GM12878 (cell line): ENCODE measurements at places on chromosomes 2 and 18. TPM values are rescaled to one million over a fixed set of nuclear protein-coding genes. Genes with fewer than 3 reads are reported as not detected.

MAL gene
- polyA plus RNA-seq: 2.4 and 3.3 TPM in 2 replicates

DNA sequence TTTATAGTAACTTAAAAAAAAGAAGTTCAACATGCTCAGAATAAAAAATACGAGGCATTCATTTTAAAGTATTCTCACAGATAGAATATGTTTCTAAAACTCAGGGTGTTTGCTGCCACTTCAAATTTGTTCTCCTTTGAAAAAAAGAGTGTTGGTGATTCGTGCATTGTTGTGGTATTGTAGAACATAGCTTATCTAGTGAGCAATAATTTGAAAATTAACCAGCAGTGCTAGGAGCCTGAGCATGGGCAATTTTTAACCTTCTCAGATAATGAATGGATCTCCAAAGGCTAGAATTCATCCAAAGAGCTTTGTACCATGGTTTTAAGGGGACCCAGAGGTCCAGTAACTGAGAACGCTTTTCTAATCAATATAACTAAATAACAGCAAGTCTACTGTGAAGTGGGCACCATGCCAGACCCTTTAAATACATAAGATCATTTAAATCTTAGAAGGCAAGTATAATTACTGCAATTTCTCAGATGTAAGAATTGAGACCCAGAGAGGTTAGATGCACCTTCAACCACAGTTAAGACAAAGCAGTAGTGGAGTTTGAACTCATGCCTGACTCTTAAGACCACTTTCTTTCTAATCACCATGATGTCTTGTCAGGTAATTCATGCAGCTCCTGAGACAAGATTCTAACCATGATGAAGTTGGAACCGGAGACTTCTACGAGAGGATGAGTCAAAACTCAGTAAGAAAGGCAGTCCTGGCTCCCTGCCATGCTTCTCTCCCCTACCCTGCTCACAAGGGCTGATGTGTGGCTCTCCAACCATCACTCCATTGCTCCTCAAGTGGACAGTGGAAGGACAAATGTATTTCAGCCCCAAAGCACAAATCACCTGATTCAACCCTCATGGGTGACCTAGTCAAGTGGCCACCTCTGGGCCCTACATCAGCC is 3.4 kb downstream of the CYRIA start:
- no peaks in the 10 kb centered on the region; the same call in 1 of the 2 replicates for H3K27me3 ChIP-seq
- DNase-seq: no peak
- H3K4me3 ChIP-seq: no peak overlapping the region

TUBA4A gene
- polyA plus RNA-seq: 229 and 259 TPM in 2 replicates

DNA sequence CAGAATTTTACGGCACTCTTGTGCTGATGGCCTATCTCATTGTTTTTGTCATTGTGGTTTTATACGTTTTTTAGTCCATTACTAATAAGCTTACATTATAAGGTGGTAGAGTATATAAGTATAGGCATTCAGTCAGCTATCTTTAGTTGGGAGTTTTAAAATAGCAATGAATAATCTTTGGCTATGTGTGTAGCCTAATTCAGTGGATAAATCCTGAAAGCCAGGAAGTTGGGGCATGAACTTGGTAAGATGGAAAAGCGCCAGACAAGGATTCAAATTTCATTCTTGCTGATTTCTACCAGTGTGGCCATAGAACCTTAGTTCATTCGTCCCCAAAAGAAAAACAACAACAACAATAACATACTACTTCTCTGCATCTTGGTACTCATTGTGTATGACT is 31.2 kb downstream of the EPC2 start:
- DNase-seq: no peak
- no peak overlapping the region for H3K4me3 ChIP-seq
- no peaks in the 10 kb centered on the region for H3K36me3 ChIP-seq

- H3K36me3 ChIP-seq: no peaks in the 10 kb centered on the region
- H3K4me3 ChIP-seq: peak overlapping the region; percentile 41
- DNase-seq: no peak
- H3K27me3 ChIP-seq: no peaks in the 10 kb centered on the region
- H3K27ac ChIP-seq: no peak overlapping the region
- H3K4me1 ChIP-seq: no peaks in the 10 kb centered on the region
These were observed 21.2 kb upstream of the NAB1 start for GRCh38 chr2:190627448-190628412.

DNA sequence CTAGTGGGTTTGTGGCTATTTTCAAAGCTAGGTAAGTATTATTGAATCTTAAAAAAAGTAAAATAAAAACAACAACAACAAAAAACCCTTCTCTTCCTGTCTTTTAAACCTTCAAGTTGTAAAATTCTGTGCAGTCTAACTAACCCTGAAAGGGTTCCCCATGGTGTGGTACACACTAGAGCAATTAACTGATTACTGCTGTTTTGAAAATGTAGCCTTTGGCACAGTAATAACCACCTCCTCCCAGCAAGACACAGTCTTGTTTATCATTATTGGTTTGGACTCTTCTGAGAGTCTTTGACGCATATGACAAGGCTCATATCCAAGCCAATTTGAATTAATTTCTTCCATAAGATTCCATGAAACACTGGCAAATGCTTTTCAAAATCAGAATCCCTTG is 2184.6 kb upstream of the PIK3C3 start:
- H3K4me3 ChIP-seq: no peak overlapping the region
- H3K27me3 ChIP-seq: no peaks in the 10 kb centered on the region
- no peaks in the 10 kb centered on the region for H3K36me3 ChIP-seq
- H3K27ac ChIP-seq: no peak overlapping the region

TEKT4 gene
- 0.48 and 0.63 TPM in 2 replicates for polyA plus RNA-seq
